Mesothelial cell of epicardium (in vitro differentiated cells): ENCODE measurements at places on chromosomes 1 and 21. TPM values are rescaled to one million over a fixed set of nuclear protein-coding genes. Genes with fewer than 3 reads are reported as not detected.

GRCh38 chr1:222107267-222107666 is 365.4 kb upstream of the DUSP10 start:
- DNase-seq = no peak

DNA sequence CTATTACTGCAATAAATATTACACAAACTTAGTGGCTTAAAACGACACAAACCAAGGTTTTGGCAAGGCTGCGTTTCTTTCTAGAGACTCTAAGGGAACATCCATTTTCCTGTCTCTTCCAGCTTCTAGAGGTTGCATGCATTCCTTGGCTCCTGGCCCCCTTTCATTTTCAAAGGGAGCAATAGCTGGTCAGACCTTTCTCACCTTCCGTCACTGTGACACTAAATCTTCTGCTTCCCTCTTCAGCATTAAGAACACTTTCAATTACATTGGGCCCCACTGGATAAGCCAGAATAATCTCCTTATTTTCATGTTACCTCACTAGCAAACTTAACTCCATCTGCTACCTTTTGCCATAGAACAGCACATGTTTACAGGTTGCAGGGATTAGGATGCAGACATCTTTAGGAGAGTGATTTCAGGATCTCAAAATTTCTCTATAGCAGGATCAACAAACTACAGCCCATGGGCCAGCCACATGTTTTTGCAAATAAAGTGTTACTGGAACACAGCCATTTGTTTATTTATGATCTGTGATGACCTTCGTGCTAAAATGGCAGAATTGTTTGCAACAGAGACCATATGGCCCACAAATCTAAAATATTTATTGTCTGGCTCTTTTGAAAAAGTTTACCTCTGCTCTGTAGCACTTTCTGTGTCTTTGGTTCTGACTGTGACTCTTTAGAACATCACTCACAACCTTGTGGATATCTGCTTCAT is 221.5 kb upstream of the SGIP1 start:
- DNase-seq = no peak

- no peak for DNase-seq
These were observed 30.6 kb upstream of the CTPS1 start for GRCh38 chr1:40948741-40949443.

GRCh38 chr1:178051071-178051470 is 42.8 kb upstream of the RASAL2 start:
- DNase-seq = no peak

DNA sequence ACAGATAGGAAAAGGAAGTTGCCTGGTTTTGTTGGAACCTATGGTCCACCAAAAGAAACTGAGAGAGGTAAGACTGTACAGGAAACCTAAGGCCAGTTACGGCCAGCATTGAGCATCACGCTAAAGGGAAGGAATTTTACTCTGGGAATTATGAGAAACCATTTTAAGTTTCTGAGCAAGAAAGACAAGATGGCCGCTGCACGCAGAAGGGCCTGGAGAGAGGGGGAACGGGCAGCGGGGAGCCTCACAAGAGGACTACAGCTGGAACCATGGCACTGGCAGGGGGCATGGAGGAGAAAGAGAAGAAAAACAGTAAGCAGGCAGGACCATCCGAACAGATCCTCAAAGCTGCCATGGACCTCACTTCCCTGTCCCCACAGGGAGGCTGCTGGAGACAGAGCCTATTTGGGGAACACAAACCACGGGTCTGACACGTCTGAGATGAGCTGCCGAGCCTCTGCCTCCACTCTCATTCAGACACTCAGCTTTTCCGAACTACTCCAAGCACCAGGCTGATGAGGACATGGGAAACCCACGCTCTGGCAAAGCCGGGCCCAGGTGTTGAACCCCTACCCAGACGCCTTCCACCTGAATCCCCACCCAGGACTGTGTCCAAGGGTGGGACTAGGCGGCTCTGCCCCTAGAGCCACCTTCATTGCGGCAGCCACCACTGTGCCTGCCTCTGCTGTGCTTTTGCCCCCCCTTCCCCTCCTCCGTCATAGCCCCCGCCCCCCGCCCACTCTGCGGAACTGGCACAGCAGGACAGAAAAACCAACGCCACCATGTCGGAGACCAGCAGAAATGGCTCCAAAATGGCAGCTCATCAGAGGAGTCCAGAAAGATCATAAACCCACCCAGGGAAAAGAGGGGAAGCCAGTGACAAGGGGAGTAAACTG is 69.0 kb downstream of the CD46 start:
- no peak for DNase-seq

DNA sequence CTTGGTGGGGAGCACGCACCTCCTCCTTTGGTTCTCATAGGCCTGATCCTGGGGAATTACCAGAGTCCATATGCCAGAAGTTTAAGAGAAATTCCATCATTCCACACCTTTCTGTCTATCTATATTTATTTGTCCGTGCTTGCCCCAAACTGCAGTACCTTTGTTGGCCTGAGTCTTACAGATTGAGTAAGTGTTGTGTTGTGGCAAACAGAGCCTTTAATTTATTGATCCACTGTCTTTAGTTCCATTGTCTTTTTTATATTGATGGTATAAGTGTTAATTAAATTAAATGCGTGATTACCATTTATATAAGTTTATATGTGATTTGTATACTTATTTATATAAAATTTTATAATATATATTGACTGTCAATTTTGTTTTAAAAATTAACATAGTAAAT is 4.9 kb downstream of the SH3BGR start:
- DNase-seq = no peak

GRCh38 chr1:78561856-78562255 is 58.4 kb upstream of the IFI44L start:
- DNase-seq = no peak

The INSRR gene
- 0.45 to 0.66 TPM (median 0.51 TPM) in 3 replicates for total RNA-seq

The SPRR4 gene
- not detected in 3 replicates for total RNA-seq

GRCh38 chr1:55447488-55447887 is 232.3 kb upstream of the USP24 start:
- no peak for DNase-seq

The TNNI3K gene
- 0.51 to 1.5 TPM (median 0.93 TPM) in 3 replicates for total RNA-seq

DNA sequence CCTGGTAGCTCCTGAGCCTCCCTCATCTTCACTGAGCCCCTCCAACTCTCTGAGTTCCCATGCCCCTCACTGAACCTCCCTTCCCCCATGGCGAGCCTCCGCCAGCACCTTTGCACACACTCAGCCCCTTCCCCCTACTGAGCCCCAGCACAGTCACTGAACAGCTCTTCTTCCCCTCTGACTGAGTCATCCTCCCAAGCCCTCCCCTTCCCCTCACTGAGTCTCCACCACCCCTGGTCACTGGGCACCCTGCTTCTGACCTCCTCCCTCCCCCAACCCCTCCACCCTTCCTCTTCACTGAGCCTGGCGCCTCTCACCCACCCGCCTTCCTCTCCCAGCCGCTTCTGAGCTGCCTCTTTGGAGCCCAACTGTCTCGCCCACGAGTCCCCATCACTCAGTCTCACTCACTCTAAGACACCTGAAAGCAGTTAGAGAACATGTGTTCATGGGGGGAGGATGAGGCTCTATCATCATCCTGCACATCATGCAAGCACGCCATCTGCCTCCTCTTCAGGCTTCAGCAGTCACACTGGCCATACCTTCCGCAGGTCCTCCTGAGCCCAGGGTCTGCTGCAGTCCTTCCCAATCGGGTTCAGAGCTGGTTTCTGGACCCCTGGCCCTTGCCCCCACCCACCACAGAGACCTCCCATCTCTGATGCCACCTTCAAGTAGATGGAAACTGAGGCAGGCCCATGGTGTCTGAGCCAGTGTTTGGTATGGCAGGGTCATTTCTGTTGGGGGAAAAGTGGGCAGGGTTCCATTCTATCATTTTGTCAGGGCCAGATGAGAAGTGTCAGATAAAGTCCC is 2.0 kb upstream of the TRNP1 start:
- DNase-seq = no peak

The FCRL4 gene
- 0.18 TPM in 1 of 3 replicates, not detected in the others for total RNA-seq

DNA sequence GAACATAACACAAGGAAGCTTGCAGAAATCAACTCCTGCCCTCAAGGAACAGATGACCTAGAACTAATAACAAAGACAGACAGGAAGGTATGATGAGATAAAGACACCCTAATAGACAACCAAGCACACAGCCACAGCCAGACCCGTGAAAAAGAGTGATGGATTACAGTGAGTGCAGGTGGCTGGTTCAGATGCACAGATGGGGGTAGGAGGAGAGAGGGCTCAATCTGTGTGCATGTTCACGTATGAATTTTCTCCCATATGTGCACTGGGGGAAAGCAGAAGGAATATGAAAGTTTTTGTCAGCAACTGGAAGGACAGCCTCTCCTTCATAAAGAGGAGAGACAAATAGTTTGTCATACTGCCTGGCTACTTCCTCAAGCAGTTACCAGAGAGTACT is 367.1 kb downstream of the PBX1 start:
- DNase-seq = no peak

DNA sequence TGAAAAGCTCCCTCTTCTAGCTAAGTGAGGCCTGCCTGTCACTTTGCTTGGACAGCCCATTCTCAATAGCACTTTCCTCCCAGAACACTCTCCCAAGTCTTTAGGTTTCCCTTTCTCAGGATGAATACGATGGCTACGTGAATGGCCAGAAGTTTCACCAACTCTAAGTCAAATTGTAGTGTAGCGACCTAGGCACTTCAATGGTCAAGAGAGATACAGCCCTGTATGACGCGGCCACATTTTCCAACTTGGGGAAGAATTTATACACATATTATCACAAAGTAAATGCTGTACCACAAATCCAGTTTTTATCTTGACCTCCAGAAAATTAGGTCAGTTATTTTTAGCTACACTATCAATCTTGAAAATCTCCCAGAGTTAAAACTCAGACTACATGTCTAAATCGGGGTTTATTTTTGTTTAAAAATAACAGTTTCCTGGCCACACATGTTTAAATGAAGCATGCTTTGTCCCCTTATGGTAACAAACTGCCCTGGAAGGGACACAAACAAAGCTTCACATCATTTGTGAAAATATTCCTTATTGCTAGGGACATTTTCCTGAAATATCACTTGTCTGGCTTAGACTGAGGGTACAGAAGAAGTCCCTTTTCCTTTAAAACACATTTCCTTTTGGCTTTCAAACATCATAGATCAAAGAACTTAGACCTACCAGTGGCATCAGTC is 192.6 kb downstream of the GABPA start:
- no peak for DNase-seq

- no peak for DNase-seq
These were observed 13.6 kb downstream of the STYXL2 start for GRCh38 chr1:167107456-167107855.

- no peak for DNase-seq
These were observed 210.6 kb downstream of the ROR1 start for GRCh38 chr1:63984257-63984929.

The CFHR5 gene
- not detected in 3 replicates for total RNA-seq

DNA sequence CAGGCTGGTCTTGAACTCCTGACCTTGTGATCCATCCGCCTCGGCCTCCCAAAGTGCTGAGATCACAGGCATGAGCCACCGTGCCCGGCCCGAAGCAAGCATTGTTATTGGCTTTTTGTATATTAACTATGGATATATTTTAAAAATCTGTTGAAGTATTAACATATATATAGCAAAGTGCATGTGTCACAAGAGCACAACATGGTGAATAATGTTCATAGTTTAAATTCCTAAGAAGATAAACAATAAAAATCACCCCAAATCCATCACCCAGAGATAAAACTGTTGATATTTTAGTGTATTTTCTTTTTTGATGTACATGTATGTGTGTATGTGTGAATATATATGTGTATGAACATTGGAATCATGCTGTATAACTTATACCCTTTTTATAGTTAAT is 9.1 kb upstream of the FOXE3 start:
- no peak for DNase-seq

DNA sequence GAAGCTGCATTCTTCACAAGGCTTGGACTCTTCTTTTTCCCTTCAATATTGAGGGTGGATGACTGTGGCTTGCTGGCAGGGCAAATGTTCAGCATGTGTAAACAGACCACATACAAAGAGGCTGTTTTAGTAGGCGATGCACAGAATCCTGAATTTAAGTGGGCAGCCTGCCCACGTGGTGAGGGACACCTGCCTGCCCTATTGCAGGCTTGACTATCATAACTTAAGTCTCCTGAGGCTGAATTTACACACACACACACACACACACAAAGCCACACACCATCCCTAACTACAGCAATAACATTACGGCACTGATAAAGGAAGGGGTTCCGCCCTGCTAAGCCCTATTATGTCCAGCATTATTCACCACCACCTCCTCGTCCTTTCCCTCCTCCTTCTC is 15.9 kb downstream of the SYT2 start:
- DNase-seq = no peak

DNA sequence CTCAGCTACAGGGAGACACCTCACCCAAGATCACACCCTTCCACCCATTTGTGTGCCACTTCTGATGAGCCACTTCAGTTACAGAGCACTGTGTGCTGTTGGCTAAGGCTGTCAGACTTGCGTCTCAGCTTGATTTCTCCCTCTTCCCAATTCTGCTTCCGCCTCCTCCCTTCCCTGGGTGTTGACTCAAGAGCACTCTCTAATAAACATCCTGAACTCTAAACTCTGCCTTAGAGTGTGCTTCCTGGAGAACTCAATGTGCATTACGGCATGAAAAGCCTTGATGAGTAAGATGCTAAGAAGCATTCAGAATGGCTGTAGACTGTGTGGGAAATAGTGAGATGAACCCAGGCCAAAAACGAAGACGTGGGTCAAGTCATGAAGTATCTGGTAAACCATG is 54.9 kb upstream of the S1PR1 start:
- no peak for DNase-seq
